Activated CD4-positive, alpha-beta T cell treated with anti-CD3 and anti-CD28 coated beads, Interleukin-2, amount 10 ng/mL, durations not matched to agents 7 days and 5 days (primary cell): ENCODE measurements at places on chromosomes 5 and 9.

DNA sequence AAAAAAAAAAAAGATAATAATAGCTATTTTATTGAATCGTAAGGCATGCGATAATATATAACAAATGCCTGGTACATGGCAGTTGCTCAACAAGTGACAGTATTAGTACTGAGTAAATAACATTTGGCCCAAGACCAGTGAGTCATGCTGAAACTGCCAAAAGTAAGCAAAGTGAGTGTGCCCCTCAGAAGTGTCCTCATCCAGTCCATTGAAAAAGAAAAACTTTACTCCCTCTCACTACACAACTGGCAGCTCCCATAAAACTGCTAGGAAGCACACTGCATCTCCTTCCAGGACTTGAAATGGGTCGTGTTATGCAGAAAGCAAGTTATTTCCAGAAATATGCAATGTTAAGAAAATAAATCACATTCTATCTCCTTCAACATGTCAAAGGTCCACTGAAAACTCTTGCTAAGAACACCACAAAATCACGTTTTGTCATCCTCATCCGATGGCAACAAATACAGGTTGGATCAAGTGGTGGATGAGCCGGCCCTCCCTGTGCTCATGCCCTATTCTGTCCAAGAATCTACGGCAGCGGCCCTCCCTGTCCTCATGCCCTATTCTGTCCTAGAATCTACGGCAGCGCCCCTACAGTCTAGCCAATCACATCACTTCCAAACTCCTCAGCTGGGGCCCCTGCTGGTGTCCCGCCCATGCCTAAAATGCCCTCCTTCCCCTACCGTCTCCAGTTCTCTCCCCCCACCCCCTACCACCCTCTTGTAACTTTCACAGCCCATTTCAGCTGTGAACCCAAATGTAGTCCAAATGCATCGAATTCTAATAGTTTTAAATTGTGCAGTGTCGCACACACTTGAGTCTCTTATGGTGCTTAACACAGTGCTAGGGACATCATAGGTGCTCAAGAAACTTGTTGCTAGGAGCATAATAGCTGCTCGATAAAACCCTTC is 12.5 kb downstream of the PTCH1 start:
- peak overlapping the region; percentile 3 for H3K4me3 ChIP-seq
- H3K4me1 ChIP-seq: peaks cover 24% of the 10 kb centered on the region
- no peak for DNase-seq
- H3K27me3 ChIP-seq: peaks cover 62% of the 10 kb centered on the region

DNA sequence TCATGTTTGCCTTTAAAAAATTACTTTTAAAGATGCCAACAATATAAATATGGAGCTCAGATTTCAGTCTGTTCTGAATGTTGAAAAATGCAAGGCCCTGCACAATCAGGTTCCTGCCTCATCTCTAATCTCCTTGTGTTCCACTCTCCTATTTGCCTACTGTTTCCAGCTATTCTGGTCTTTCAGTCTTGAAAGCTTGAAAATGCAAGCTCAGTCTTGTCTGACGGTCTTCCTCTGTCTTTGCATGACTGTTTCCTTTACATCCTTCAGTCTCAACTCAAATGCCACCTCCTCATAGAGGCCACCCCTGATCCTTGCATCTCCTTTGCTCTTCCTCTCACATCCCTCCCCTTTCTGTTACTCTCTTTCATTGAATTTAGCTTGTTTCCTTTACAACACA is 354.9 kb downstream of the KIF4B start:
- H3K27ac ChIP-seq: no peak overlapping the region
- no peaks in the 10 kb centered on the region for H3K27me3 ChIP-seq
- no peak overlapping the region for H3K4me3 ChIP-seq
- DNase-seq: no peak
- H3K4me1 ChIP-seq: no peaks in the 10 kb centered on the region

DNA sequence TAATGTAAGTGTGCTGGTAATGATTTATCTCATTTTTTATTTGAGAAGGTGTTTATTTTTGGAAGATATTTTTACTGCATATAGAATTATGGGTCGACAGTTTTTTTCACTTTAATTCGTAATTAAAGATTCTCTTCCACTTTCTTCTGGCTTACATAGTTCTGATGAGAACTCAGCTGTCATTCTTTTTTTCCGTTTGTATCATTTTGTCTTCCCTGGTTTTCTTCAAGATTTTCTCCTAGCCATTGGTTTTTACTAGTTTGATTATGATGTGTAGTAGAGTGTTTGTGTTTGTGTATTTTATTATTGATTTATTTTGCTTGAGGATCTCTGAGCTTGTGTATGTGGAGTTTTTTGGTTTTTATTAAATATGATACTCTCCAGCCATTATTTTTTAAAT is 21.7 kb downstream of the SLF1 start:
- no peak overlapping the region for H3K27ac ChIP-seq
- peaks cover 17% of the 10 kb centered on the region for H3K4me1 ChIP-seq
- peaks cover 76% of the 10 kb centered on the region for H3K36me3 ChIP-seq
- DNase-seq: no peak

DNA sequence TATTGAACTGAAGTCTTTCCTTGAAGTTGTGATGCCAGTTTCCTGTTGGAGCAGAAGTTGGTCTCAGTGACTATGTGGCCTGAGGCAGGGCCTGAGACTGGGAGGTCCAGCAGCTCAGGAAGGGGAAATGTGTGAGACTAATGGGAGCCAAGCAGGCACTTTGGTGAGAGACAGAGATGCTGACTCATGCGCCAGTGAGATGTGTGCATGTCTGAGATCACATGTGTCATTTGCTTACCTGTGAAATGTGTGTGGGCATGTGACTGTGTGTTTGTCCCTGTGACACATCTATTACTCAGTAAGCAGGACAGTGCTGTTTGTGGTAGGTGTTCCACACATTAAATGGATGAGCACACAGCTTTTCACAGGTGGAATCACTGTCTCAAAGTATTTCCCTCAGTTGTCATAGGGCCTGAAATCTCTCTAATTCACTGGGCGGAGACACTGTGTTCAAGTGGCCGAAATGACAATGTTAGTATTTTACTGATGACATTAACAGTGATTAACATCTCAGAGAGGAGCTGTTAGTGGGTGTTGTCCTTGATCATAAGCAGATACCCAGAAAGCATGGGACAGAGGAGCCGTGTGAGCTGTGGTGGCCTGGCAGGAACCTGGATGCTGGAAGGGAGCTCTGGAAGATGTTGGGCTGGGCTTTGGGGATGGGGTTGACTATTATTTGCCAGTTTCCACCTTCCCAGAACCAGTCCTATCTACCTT is 7.4 kb downstream of the NPR2 start:
- DNase-seq: no peak
- no peak overlapping the region for H3K4me3 ChIP-seq
- no peak overlapping the region for H3K27ac ChIP-seq
- peaks cover 1% of the 10 kb centered on the region for H3K36me3 ChIP-seq

DNA sequence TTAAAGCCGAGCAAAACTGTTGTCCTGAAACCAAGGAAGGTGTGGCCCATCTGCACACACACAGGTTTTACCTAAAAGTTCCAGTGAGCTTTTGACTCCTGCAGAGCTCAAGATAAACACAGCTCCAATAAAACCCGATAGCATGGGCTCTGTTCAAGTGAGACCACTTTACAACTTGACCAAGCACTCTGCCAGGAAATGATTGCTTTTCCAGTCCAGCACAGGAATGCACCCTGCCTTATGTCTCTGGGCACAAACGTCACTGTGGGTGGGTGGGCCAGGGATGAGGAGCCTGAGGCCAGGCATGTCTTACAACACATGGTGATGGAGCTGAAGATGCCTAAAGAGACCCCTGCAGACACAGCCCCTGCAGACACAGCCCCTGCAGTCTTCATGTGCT is 115.3 kb downstream of the ROR2 start:
- no peak for DNase-seq
- H3K36me3 ChIP-seq: no peaks in the 10 kb centered on the region
- H3K27me3 ChIP-seq: peaks cover 5% of the 10 kb centered on the region
- H3K27ac ChIP-seq: no peak overlapping the region
- H3K4me3 ChIP-seq: no peak overlapping the region
- H3K4me1 ChIP-seq: peaks cover 8% of the 10 kb centered on the region

DNA sequence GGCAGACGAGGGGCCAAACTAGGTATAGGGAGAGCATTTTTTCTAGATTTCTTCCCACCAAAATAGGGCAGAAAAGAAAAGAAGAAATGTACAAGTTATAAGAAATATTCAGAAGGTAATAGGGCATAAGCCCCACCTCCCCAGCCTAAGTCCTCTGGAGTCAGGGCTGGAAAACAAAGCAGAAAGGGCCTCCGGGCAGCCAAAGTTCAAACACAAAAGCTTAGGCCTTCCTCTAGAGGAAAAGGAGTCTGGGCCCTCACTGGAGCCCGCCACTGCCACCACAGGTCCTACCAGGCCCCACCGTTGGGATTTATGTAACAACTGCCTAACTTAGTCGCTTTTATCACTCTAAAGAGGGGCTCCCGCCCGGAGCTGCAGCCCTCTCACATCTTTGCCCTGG is 27.6 kb downstream of the TBC1D2 start:
- no peak for DNase-seq
- H3K4me3 ChIP-seq: no peak overlapping the region
- peaks cover 2% of the 10 kb centered on the region for H3K36me3 ChIP-seq
- H3K27me3 ChIP-seq: no peaks in the 10 kb centered on the region
- no peak overlapping the region for H3K27ac ChIP-seq

DNA sequence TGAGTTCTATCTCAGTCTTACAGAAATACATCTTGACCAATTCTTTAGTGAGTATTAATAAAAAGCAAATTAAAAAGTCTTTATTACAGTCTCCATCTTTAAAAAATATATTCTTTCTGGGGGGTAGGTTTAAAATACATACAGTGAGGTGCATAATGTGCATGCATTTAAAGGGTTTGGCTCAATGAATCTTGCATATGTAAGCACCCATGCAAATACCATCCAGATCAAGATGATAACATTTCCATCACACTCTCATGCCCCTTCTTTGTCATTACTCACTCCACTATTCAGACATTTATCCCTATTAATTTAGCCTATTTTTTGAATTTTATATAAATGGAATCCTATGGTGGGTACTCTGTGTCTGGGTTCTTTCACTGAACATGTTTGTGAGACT is 113.0 kb downstream of the APBA1 start:
- no peak for DNase-seq
- H3K27ac ChIP-seq: no peak overlapping the region
- H3K27me3 ChIP-seq: peaks cover 22% of the 10 kb centered on the region
- H3K36me3 ChIP-seq: no peaks in the 10 kb centered on the region
- no peaks in the 10 kb centered on the region for H3K4me1 ChIP-seq

DNA sequence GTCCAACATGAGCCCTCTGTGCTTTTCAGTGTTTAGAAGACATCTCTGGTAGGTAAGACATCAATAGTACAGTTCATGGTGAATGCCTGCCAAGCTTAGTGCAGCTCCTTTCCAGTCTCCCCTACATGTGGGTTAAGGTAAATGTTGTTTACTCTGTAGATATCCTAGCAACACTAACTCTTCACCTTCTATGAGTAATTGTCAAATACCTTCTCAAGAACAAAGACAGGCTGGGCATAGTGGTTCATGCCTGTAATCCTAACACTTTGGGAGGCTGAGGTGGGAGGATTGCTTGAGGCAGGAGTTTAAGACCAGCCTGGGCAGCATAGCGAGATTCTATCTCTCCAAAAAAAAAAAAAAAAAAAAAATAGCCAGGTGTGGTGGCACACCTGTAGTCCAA is 18.7 kb upstream of the RASGRF2 start:
- no peak overlapping the region for H3K4me3 ChIP-seq
- H3K27ac ChIP-seq: no peak overlapping the region
- no peaks in the 10 kb centered on the region for H3K36me3 ChIP-seq
- no peaks in the 10 kb centered on the region for H3K4me1 ChIP-seq
- no peaks in the 10 kb centered on the region for H3K27me3 ChIP-seq
- no peak for DNase-seq

DNA sequence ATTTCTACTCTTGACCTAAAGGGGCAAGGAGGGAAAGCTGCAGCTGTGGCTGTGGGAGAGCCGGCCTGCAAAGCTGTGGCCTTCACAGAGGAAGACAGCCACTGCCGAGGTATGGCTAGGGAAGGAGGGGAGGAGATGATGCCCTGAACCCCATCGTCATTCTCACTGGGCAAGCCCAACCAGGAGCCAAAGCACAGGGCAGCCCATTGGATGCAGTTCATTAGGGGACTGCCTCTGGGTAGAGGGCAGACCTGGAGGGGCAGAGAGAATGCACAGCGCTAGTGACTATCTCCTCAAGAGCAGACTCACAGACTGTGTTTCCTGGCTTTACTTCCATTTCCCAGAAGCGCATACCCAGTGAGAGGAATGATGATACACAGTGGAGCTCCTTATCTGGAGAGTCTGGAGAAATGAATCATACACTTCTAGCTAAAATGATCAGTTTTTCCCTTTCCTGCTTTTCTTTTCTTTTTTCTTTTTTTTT is 47.2 kb upstream of the TTC23L start:
- DNase-seq: no peak
- peaks cover 5% of the 10 kb centered on the region for H3K27me3 ChIP-seq
- no peaks in the 10 kb centered on the region for H3K4me1 ChIP-seq
- H3K36me3 ChIP-seq: no peaks in the 10 kb centered on the region

DNA sequence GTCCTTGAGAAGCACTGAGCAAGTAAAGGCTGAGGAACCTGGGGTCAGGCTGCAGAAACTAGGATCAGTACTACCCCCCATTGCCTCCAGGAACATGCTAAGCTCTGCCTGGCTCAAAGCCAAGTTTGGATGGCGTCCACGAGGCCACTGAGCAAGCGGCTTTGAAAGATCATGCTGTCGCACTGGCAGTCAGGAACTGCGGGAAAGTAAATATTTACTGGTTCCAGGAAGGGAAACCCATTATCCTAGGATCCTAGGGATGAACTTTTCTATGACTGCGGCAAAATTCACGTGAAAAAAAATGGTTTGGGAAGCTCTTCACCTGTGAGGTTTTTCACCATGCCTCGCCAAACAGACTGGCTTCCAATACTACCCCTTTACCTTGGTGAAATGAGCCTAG is 75.3 kb upstream of the PJA2 start:
- H3K36me3 ChIP-seq: no peaks in the 10 kb centered on the region
- H3K27me3 ChIP-seq: no peaks in the 10 kb centered on the region
- DNase-seq: no peak

GRCh38 chr5:76403766-76404222 is 709 bp downstream of the IQGAP2 start:
- H3K4me3 ChIP-seq: peak overlapping the region; percentile 94
- H3K36me3 ChIP-seq: peaks cover 26% of the 10 kb centered on the region
- DNase-seq: peak; percentile 77
- peaks cover 63% of the 10 kb centered on the region for H3K4me1 ChIP-seq
- H3K27me3 ChIP-seq: no peaks in the 10 kb centered on the region

- no peak overlapping the region for H3K27ac ChIP-seq
- H3K27me3 ChIP-seq: no peaks in the 10 kb centered on the region
- no peak for DNase-seq
- no peaks in the 10 kb centered on the region for H3K4me1 ChIP-seq
- H3K36me3 ChIP-seq: peaks cover 37% of the 10 kb centered on the region
- H3K4me3 ChIP-seq: no peak overlapping the region
These were observed 35.6 kb downstream of the TPPP start for GRCh38 chr5:657570-657969.

DNA sequence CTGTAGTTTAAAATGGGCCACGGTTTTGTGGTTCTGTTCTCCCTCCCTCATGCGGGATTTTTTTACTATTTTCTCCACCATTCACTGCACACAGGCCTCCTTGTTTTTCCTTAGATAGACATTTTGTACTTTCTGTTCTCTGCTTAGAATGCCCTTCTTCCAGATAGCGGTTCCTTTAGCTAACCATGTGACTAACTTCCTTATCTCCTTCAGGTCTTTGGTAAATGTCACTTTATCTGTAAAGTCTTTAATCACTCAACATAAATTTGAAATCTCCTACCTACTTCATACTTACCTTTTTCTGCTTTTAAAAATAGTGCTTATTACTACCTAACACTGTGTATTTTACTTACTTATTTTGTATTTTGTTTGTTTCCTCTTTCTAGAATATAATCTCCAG is 15.0 kb downstream of the FER start:
- DNase-seq: no peak
- peaks cover 20% of the 10 kb centered on the region for H3K4me1 ChIP-seq
- H3K27ac ChIP-seq: no peak overlapping the region
